Hypothalamus (tissue), 51 donors: ENCODE measurements at places on chromosomes 13 and 19.
A peak's percentile ranks its signal among the peaks of the same experiment; 100 is the strongest.

DNA sequence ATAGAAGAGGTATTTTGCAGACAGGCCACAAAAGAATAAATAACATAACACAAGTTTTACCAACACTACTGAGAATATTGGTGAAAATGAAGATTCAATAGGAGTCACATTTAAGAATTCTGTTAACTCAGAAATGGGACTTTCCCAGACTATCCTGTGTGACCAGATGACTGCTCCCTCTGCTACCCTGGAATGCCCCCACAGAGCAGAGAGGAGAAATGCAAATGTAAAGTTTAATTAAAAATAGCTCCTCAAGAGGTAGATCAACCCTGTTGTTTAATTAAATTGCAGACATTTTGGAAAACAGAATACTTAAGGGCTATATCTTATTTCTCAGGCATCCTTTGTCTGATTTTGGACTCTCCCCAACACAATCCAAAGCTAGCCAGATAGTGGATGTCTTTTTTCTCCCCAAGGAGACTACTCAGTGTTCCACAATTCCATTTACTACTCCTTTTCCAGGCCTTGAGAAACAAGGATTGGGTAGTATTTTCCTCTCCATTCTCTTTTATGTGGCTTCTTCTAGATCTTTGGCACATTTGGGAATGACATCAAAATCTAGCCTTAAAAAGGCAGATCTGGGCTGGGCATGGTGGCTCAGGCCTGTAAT lies 104.7 kb upstream of the TSC22D1 start:
- DNase-seq, result no peak

- no peak for DNase-seq
Measured at GRCh38 chr19:34639491-34640085, 37.4 kb downstream of the SCGB2B2 start.

DNA sequence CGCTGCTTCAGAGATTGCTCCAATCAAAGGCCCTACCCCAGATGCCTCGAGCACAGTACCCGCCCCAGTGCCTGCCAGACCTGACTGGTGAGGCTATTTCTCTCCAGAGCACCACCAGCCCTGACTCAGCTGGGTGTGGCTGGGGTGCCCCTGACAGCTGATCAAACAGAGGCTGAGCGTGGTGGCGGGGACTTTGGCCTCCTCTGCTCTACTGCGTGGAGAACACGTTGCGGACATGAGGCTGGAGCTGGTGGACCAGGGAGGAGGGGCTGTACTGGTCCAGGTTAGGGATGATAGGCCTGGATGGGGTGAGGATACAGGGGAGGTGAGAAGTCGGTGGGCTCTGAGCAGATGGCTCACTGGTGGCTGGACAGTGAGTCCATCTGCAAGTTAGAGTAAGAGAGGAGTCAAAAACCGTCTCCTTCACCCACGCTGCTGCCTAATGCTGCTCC lies 3.5 kb upstream of the DOCK6 start:
- no peak for DNase-seq

DNA sequence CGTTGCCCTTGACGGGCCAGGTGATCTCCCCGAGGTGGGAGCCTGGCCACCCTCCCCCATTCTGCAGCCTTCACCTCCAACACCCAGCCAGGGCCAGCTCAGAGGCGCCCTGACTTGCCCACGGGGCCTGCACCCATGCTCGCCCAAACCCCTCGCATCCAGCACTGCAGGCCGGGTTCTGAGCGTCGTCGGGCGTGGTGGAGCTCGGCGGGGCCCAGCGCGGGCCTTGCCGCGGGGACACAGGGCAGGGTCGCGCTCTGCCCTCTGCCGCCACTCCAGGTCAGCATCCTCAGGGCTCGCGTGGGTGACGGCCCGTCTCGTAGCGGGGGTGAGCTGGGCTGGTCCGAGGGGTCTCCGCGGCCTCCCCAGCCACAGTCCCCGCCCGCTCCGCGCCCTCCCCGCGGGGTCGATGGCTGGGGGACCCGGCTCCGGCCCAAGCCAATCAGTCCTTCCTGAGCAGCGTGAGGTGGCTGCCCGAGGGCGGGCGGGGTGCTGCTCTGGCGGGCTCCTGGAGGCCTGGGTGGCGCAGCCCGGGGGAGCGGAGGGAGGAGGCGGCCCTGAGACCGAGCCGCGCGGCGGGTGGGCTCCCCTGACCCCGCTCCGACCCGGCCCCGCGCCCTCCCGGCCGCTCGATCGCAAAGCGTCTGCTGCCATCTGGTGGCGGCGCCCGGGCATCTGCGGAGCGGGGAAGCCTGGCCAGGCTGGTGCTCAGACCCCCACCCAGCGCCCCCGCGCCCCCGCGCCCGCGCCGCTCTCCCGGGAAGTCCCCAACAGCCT lies 61.4 kb downstream of the CCNE1 start:
- peak; percentile 50 for DNase-seq

GRCh38 chr13:32811297-32811800 lies 204.9 kb upstream of the KL start:
- no peak for DNase-seq

GRCh38 chr19:48530066-48530720 lies 18.6 kb upstream of the LMTK3 start:
- DNase-seq, result no peak

DNA sequence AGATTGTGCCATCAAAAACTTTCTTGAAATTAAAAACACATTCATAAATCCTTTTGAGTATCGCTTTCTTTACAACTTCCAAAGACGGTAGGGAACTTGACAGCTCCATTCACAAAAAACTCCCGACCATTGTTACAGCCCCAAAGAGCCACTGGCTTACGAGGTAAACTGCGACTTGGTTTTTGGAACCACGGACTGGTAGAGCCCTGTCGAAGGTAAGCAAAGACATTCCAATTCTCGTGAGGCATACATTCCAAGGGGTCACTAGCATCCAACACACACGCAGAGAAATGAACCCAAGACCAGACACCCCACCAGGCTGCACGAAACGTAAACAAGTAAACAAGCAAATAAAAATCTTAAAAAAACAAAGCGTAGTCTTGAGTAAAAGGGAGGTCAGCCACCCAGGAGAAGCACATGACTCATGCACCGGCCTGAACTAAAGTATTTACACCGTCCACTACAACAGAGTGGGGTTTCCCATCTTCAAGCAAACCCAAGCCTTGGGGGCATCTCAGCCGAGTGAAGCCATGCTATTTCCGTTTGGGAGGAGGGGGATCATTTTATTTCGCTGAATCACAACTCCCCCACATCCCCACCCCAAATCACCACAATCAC lies 1.4 kb downstream of the BRD4 start:
- no peak for DNase-seq

GRCh38 chr13:78977311-78977710 lies 318.4 kb upstream of the OBI1 start:
- no peak for DNase-seq

DNA sequence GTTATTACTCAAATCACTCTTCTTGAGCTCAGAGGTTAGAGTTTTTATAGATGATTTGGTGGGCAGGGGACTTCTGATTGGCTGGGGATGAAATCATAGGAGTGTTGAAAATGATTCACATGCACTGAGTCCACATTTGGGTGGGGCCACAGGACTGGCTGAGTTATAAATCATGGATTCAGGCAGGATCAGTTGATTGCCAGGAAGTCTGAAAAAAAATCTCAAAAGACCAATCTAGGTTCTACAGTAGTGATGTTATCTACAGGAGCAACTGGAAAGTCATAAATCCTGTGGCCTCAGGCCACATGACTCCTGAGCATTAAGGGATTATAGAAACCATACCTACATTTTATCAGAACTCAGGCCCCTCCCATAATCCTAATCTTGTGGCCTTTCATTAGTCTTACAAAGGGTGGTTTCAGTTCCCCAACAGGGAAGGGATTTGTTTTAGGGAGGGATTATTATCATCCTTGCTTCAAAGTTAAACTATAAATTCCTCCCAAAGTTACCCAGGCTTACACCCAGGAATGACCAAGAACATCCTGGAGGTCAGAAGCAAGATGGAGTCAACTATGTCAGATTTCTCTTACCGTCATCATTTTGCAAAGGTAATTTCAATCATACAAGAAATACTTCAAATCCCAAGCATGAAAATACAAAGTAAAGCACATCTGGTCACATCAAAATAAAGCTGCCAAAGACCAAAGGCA lies 5.6 kb upstream of the CCDC70 start:
- DNase-seq, result no peak

GRCh38 chr13:76461999-76462398 lies 424.2 kb downstream of the KCTD12 start:
- no peak for DNase-seq

DNA sequence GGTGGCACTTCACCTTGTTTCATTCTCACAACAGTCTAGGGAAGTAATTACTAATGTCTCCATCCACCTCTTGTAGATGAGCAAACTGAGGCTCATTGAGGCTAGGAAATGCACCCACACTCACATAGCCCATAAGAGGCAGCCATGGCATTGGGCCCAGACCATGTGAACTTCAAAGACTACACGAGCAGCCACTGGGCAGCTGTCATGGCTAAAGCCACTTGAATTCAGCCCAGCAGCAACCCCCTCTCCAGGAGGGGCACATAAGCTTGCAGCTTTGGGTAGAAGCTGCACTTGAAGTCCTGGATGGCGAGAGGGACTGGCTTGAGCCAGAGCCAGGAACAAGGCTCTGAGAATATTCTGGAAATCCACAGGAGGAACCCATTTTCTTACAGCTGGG lies 13.4 kb downstream of the ALOX5AP start:
- DNase-seq, result no peak
